ENCODE measurements at places on chromosomes 13 and 19. TPM values are rescaled to one million over a fixed set of nuclear protein-coding genes. Genes with fewer than 3 reads are reported as not detected.
A peak's percentile ranks its signal among the peaks of the same experiment; 100 is the strongest.

DNA sequence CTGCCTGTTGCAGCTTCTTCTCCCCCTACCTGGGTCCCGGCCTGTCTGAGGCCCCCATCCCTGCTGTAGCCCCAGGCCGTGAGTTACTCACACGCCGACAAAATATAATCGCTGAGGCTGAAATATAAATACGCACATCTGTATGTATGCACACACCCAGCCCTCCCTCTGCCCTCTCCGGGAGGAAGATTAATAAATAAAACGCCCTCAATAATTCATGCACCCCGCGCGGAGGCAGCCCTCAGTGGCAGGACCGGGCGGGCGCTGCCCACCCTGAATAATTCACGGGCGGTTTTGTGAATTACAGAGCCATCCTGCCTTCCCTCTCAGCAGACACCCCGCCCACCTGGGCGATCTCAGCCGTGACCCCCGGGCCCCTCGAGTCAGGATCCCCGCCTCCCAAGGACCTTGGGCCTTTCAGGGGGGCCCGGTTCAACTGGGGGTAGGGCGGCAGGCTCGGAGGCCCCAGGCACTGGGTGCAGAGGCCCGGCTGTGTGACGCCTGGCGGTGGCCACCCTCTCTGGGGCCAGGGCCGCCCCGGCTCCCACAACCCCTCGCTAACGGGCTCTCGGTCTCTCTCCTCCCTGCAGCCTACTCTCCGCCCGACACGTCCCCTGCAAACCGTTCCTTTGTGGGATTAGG, 24.2 kb downstream of the SMIM24 start:
- no peak overlapping the region for H3K4me3 ChIP-seq
- H3K36me3 ChIP-seq = no peaks in the 10 kb centered on the region
- peaks cover 12% of the 10 kb centered on the region for H3K4me1 ChIP-seq
- H3K27ac ChIP-seq = no peak overlapping the region
- no peak for DNase-seq
- no peaks in the 10 kb centered on the region for H3K27me3 ChIP-seq

GRCh38 chr19:42538841-42539709, 10.8 kb upstream of the CEACAM1 start:
- H3K27me3 ChIP-seq = no peaks in the 10 kb centered on the region
- H3K4me3 ChIP-seq = no peak overlapping the region
- no peaks in the 10 kb centered on the region for H3K4me1 ChIP-seq
- no peak for DNase-seq
- no peak overlapping the region for H3K27ac ChIP-seq
- no peaks in the 10 kb centered on the region for H3K36me3 ChIP-seq

- peak; percentile 43 for DNase-seq
- no peaks in the 10 kb centered on the region for H3K27me3 ChIP-seq
- H3K4me3 ChIP-seq = no peak overlapping the region
- H3K4me1 ChIP-seq = peaks cover 31% of the 10 kb centered on the region
- H3K36me3 ChIP-seq = no peaks in the 10 kb centered on the region
- H3K27ac ChIP-seq = peak overlapping the region; percentile 87
Measured at GRCh38 chr13:90839061-90839460, 508.4 kb upstream of the MIR17HG start.

DNA sequence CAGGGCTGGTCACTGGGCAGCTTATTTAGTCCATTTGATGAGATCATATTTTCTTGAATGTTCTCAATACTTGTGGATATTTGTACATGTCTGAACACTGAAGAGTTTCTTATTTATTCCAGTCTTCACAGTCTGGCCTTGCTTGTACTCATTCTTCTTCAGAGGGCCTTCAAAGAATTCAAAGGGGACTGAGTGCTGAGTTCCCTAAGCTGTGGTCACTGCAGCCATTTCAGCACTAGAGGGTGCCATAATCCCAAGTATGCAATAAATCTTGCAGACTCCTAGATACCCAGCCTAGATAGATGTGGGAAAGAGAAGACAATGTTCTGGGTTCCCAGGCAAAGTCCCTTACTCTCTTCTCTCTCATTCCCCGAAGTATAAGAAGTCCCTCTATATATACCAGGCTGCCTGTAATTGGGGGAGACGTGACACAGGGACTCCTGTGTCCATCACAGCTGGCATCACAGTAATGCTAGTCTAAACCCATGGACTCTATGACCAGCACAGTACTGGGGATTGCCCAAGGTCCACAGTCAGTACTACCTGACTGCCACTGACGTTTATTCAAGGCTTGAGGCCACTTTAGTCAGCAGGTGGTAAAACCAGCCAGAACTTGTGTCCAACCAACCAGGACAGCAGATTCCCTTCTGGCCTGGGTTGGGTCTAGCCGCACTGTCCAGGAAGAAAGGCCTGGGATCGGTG, 8.9 kb upstream of the VN1R1 start:
- peaks cover 9% of the 10 kb centered on the region for H3K36me3 ChIP-seq
- DNase-seq = peak; percentile 55
- H3K27me3 ChIP-seq = no peaks in the 10 kb centered on the region
- no peak overlapping the region for H3K27ac ChIP-seq
- no peak overlapping the region for H3K4me3 ChIP-seq
- no peaks in the 10 kb centered on the region for H3K4me1 ChIP-seq

DNA sequence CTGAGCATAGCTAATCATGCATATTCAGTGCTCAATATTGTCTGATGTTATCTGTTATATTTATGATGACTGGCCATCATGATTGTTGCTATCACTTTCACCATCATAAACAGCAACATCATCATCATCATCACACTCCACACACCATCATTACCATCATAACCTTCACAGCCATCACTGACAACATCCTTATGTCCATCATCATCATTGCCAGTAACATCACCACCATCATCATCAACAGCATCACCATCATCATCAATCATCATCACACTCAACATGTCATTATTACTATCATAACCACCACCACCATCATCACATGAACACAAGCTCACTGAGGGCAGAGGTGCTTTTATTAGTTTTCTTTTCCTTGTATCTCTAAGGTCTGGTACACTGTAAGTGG, 75.9 kb downstream of the MBD3L1 start:
- no peak overlapping the region for H3K4me3 ChIP-seq
- no peaks in the 10 kb centered on the region for H3K27me3 ChIP-seq
- no peaks in the 10 kb centered on the region for H3K4me1 ChIP-seq
- no peak for DNase-seq
- no peak overlapping the region for H3K27ac ChIP-seq
- 0 out of 2 replicates have a peak, but pooled peaks cover 9% of the 10 kb centered on the region for H3K36me3 ChIP-seq

DNA sequence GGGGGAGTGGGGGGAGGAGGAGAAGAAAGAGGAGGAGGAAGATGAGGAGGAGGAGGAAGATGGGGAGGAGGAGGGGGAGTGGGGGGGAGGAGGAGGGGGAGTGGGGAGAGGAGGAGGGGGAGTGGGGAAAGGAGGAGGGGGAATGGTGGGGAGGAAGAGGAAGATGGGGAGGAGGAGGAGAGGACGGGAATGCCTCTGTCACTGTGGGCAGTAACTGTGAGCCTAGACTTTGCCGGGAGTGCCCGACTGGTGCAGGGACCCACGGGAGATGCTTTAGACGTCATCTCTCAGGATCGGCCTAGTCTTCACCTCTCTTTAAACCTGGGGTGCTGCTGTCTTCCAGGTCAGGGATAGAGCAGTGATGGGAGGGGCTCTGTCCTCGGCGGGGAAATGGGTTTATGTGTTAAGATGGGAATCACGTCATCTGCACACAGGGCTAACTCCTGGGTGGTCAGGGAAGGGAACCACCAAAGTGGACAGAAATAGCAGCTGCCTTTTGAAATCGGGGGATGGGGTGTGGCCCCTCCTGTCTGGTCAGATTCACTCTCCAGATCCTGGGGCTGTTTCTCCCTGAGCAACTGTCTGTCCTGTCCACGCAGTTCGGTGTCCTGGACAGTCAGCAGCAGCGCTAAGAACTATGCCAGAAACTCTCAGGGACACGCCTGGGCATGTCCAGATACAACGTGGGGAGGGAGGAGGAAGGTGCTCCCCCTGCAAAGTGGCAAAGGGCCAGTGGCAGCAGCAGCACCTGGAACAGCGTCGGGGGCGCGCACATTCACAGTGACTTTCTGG, 26.9 kb downstream of the GAS6 start:
- no peak overlapping the region for H3K4me3 ChIP-seq
- no peaks in the 10 kb centered on the region for H3K36me3 ChIP-seq
- H3K27me3 ChIP-seq = no peaks in the 10 kb centered on the region
- peaks cover 41% of the 10 kb centered on the region for H3K4me1 ChIP-seq
- H3K27ac ChIP-seq = no peak overlapping the region
- DNase-seq = no peak

- no peaks in the 10 kb centered on the region for H3K36me3 ChIP-seq
- H3K4me1 ChIP-seq = no peaks in the 10 kb centered on the region
- H3K4me3 ChIP-seq = no peak overlapping the region
- no peak overlapping the region for H3K27ac ChIP-seq
Measured at GRCh38 chr13:64810750-64811149, 2419.4 kb downstream of the PCDH9 start.

DNA sequence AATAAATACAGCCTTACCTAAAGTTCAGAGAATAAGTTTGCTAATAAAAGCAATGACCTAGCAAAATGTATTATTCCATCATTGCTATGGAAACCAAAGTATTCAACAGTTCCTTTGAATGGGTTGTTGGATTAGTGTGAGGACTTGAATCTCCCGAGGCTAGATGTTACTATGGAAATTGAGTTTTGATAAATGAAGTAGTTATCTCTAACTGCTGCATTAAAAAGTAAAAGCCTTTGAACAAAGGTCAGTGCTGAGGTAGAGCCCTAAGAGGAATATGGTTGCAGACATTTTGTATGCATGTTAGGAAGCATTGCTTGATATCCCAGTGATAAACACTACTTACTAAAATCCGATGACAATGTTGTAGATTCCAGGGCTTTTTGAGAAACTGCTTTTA, 6.2 kb downstream of the KLF5 start:
- DNase-seq = no peak
- H3K27me3 ChIP-seq = no peaks in the 10 kb centered on the region
- peak overlapping the region; percentile 51 for H3K4me3 ChIP-seq
- peaks cover 86% of the 10 kb centered on the region for H3K36me3 ChIP-seq
- H3K27ac ChIP-seq = peak overlapping the region; percentile 96

DNA sequence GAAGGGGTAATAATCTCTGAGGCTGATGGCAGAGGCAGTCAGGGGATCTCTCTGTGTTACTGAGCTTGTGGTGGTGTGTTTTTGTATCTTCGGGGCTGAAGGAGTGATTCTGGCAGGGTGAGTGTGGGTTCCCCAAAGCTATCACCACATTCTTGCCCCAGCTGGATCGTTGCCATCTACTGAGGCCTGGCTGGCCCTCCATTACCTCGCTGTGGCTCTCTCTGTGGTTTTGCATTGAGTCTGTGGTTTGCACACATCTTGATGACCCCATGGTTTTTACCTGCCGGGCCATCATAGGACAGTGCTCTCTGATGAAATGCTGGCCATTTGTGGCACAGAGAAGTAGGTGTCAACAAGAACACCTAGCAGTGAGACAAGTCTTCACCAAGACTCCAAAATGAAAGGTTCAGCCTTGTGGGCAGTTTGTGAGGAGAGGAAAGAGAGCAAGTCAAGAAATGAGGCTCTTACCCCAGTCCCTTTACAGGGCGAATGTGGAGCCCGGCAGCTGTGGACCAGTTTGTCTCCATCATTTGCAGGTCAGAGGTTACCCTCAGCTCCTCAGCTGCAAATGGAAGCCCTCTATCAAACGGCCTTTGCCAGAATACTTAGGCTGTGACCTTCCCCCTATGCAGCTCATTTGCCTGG, 69.0 kb upstream of the NPAS1 start:
- no peaks in the 10 kb centered on the region for H3K27me3 ChIP-seq
- peaks cover 6% of the 10 kb centered on the region for H3K36me3 ChIP-seq
- H3K4me3 ChIP-seq = no peak overlapping the region
- peaks cover 33% of the 10 kb centered on the region for H3K4me1 ChIP-seq
- H3K27ac ChIP-seq = no peak overlapping the region
- DNase-seq = no peak

GRCh38 chr13:111211789-111212516, 96.8 kb downstream of the ARHGEF7 start:
- no peaks in the 10 kb centered on the region for H3K27me3 ChIP-seq
- DNase-seq = no peak
- H3K27ac ChIP-seq = no peak overlapping the region
- H3K36me3 ChIP-seq = no peaks in the 10 kb centered on the region
- no peak overlapping the region for H3K4me3 ChIP-seq
- no peaks in the 10 kb centered on the region for H3K4me1 ChIP-seq

DNA sequence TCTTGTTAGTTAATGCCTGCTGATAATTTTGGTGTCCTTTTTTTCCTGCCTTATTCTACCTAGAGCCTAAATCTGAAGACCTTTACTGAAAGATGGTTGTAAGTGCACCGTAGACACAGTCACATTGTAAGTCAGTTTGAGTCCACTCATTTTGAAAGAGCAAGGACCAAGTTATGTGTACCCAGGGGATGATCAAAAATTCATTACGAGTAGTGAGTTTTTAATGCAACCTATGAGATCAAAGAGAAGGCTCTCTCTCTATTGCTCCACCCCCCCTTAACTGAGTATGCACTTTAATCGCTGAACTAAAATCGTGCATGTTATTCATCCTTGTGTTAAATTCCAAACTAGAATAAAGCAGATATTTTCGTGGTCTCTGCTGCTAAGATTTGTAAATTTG, 1.8 kb downstream of the RAP2A start:
- no peak for DNase-seq
- peaks cover 25% of the 10 kb centered on the region for H3K4me1 ChIP-seq
- H3K4me3 ChIP-seq = peak overlapping the region; percentile 95
- no peaks in the 10 kb centered on the region for H3K36me3 ChIP-seq
- no peaks in the 10 kb centered on the region for H3K27me3 ChIP-seq

GRCh38 chr13:27005976-27006518, 165.6 kb downstream of the USP12 start:
- H3K36me3 ChIP-seq = no peaks in the 10 kb centered on the region
- H3K27me3 ChIP-seq = no peaks in the 10 kb centered on the region
- H3K4me3 ChIP-seq = peak overlapping the region; percentile 61
- DNase-seq = no peak

DNA sequence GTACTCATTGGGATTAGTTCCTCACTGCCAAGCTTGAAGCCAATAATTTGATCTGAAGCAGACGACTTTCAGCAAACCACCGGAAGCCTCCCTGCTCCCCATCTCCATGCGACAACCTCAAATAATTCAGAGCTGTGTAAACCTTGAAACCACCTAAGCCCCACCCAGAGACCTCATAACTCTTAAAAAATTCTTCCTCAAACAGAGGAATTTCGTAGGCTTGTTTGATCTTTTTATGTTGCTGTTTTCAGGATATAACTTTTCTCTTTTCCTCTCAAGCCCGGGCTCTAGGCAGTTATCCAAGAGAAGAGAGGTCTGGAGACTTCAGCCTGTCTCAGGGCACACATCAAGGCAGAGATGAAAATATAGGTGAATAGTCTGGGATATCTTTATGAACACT, 311.6 kb downstream of the KCNRG start:
- H3K27ac ChIP-seq = no peak overlapping the region
- H3K4me3 ChIP-seq = no peak overlapping the region
- no peak for DNase-seq
- H3K36me3 ChIP-seq = no peaks in the 10 kb centered on the region

- no peak overlapping the region for H3K27ac ChIP-seq
- no peak overlapping the region for H3K4me3 ChIP-seq
- H3K27me3 ChIP-seq = no peaks in the 10 kb centered on the region
Measured at GRCh38 chr19:54460230-54461005, 3.2 kb downstream of the LENG9 start.

GRCh38 chr19:7545904-7546303, 10.4 kb downstream of the PNPLA6 start:
- H3K4me1 ChIP-seq = no peaks in the 10 kb centered on the region
- H3K27me3 ChIP-seq = no peaks in the 10 kb centered on the region

The KLK15 gene
- not detected for total RNA-seq

The FGF14 gene
- not detected for total RNA-seq

The CGB8 gene
- 5.3 TPM for total RNA-seq

The CRLF1 gene
- 2.8 TPM for total RNA-seq

The IRGC gene
- total RNA-seq = not detected
